Melanocyte of skin (primary cell): ENCODE measurements at places on chromosomes 6 and 20. TPM values are rescaled to one million over a fixed set of nuclear protein-coding genes. Genes with fewer than 3 reads are reported as not detected.

GNMT gene
- 0.31 TPM in 1 of 2 replicates, not detected in the other for total RNA-seq

HRH3 gene
- not detected in 2 replicates for total RNA-seq

LRP11 gene
- total RNA-seq = 32.0 and 48.3 TPM in 2 replicates

SPATS1 gene
- total RNA-seq = 0.31 TPM in 1 of 2 replicates, not detected in the other

ELOVL2 gene
- total RNA-seq = 8.0 and 16.2 TPM in 2 replicates
